Sigmoid colon (tissue), 7 donors: ENCODE measurements at places on chromosomes 12 and 14.

- DNase-seq = no peak
These were observed 161.6 kb downstream of the PIK3C2G start for GRCh38 chr12:18422871-18423270.

DNA sequence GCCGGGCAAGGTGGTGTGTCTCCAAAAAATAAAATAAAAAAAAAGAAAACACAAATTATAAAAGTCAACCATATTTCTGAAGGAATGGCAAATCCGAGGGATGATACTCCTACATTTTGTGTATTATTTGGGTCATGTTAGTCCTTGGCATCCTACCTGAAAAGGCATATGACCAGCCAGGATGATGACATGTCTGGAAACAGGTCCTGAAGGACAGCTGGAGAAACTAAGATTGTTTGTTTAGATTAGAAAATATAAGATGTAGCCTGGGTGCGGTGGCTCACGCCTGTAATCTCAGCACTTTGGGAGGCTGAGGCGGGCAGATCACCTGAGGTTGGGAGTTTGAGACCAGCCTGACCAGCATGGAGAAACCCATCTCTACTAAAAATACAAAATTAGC is 47.6 kb upstream of the FOXJ2 start:
- DNase-seq = no peak

- DNase-seq = no peak
These were observed at the start of gene NAV3 for GRCh38 chr12:77830583-77831351. Gene NAV3, plus strand, starts transcription at chr12:77830894. Its CDS starts 568 bp downstream, at chr12:77831462.

- no peak for DNase-seq
These were observed 39.8 kb upstream of the CMKLR1 start for GRCh38 chr12:108378926-108379325.

DNA sequence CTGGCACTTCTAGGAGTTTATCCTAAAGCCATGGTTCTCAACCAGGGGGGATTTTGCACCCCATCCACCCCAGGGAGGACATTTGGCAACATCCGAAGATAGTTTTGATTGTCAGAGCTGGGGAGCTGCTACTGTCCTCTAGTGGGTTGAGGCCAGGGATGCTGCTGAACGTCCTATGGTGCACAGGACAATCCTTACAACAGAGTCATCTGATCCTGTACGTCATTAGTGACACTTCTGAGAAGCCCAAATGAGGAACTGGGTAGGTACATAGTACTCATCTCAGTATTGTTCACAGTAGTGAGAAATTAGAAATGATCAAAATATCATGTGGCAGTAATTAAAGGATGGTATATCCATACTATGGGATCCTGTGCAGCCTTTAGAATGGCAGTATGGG is 185.1 kb downstream of the CHST11 start:
- no peak for DNase-seq

DNA sequence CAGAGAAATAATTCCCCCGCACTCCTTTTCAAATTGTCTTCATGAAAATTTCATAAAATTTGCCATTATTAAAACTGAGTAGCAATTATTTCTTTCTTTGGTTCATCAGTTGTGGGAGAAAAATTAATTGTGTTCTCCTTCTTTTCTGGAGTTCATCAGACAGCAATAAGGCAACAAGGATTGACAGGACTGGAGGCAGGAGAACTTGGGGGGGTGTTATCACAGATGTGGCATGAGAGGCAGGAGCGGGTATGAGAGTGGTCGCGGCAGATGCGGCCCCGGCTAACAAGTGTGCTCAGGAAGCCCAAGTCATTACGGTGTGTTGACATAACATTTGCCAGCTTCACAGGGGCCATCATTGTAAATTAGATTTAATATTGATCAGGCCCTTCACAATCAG is 306.6 kb upstream of the TMPO start:
- DNase-seq = no peak

DNA sequence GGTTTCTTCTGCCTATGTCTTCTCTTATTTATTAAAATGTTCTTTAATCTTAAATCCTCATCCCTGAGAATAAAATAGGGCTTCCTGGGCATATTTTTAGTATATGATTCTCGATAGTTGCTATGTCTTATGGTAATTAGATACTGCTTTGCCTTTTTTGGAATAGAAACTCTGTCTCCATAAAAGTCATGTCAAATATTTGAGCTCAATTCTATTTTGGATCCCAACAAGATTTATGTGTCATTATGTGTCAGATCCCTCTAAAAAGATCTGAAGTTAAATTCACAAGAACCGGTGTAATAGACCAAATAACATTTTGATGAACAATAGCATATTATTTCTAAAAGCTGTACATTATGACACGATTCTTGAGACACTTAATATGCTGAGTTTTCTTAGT is 312.5 kb upstream of the PDE3A start:
- no peak for DNase-seq

- DNase-seq = no peak
These were observed 66.4 kb downstream of the ITPK1 start for GRCh38 chr14:93049315-93049714.

DNA sequence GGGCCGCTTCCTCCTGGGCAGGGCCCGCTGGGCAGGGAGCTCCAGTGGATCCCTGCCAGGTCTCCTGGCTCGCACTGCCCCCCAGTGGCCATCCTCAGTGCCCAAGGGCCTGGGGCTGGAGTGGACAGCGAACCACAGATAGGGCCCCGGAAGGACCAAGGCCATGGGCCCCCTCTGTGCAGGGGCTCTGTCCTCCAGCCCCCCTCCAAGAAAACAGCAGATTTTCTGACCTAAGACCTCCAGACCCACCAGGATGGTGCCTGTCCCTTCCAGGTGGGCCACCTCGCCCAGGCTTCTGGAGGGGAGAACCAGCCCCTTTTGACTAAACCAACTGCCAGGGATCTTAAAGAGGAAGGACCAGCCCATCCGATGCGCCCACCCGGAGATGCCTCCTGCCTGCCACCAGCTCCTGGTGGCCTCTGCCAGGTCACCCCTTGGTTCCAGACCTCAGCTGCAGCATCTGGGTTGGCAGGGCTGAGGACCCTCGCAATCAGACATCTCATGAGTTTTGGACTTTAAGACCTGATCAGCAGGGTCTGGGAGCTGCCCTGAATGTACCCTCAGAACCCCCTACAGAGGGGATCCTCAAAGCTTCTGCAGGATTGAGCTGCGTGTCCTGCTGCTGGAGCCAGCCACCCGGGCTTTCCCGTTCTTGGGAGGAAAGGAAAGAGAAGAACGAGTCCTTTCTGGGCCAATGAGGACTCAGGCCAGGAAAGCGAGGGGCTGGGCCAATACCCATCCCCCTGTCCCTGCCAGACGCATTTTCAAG is 325.8 kb upstream of the DIO3 start:
- DNase-seq = peak; percentile 79

DNA sequence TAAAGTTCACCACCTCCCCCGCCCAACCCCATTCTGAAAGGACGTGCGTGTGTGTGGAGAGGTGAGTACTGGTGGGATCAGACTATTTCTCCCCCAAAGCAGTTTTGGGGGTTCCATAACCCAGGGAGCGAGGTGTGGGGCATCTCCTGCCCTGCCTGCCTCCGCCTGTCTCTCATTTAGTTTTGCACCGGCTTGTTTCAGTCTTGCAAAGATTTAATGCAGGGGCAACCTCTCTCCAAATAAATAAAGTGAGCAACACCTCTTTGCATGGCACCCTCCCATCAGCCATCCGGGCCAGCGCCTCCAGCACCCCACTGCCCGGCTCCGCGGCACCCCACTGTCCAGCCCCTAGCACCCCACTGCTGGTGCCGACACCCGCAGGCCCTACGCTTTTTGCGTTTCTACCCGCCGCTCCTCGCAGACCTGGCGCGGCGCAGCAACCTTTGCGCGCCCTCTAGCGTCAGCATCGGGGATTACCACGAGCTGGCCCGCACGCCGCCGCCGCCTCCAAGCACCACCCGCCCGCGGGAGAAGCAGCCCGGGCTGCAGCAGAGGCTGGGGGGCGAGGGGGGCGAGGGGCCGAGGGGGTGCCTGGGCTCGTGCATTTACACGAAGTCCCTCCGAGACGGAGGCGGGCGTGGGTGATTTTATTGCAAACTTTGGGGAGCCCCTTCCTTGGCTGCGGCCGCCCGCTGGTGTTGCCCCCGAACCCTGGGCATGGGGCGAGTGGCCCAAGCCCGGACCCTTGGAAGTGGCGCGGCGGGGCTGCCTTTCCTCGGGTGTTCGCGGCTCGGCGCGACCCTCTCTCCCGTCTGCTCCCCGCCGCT is 55.8 kb upstream of the VRK1 start:
- peak; percentile 67 for DNase-seq

GRCh38 chr14:68695326-68695768 is 97.5 kb downstream of the ZFP36L1 start:
- peak; percentile 77 for DNase-seq

GRCh38 chr14:81582420-81582819 is 48.8 kb upstream of the SEL1L start:
- no peak for DNase-seq

DNA sequence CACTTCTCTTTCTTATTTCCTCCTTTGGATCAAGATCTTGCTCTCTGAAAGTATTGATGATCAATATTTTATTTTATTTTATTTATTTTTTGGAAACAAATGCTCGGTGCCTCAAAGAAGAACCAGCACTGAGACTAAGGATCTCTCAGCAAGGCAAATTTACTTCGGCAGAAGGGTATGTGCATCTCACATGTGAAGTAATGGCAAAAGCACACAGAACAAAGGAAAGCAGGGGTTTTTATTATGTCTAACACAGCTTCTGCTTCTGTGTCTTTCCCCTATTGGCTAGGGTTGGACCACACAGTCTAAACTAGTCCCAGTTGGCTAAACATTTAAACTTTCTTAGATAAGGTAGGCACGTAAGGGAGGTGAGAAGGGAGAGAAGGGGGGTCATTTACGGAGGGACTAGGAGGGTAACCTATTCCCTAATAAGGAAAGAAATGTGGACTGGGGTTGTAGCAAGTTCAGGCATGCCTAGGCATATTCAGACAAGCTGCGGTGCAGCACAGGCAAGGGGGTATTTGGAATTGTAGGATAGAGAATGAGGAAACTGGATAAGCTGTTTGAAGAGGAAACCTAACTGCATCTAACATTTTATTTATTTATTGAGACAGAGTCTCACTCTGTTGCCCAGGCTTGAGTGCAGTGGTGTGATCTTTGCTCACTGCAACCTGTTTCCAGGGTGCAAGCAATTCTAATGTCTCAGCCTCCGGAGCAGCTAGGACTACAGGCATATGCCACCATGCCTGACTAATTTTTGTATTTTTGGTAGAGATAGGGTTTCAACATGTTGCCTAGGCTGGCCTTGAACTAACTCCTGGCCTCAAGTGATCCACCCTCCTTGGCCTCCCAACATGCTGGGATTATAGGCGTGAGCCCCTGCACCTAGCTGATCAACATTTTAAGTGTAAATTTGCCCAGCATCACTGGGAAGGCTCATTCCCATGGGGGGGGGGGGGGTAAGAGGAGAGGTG is 90.0 kb upstream of the EIF5 start:
- DNase-seq = no peak

- DNase-seq = no peak
These were observed 777.9 kb downstream of the FSCB start for GRCh38 chr14:43729143-43729542.

GRCh38 chr14:64232095-64232838 is 61.9 kb downstream of the ESR2 start:
- no peak for DNase-seq

- no peak for DNase-seq
These were observed 28.7 kb upstream of the FOS start for GRCh38 chr14:75249958-75250336.

DNA sequence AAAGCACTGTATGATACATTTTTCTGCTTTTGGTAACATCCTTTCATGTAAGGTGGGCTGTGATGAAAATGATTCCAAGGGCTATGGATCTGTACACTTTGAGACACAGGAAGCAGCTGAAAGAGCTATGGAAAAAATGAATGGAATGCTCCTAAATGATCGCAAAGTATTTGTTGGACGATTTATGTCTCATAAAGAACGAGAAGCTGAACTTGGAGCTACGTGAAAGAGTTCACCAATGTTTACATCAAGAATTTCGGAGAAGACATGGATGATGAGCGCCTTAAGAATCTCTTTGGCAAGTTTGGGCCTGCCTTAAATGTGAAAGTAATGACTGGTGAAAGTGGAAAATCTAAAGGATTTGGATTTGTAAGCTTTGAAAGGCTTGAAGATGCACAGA is 22.1 kb upstream of the SRGAP1 start:
- no peak for DNase-seq

GRCh38 chr14:30330033-30330432 is 228.9 kb upstream of the G2E3 start:
- DNase-seq = no peak

- peak; percentile 80 for DNase-seq
These were observed 259.5 kb upstream of the E2F7 start for GRCh38 chr12:77324763-77325468.

GRCh38 chr14:72652179-72652578 is 241.7 kb downstream of the DPF3 start:
- DNase-seq = no peak
